Stimulated activated CD8-positive, alpha-beta memory T cell treated with anti-CD3 and anti-CD28 coated beads, Interleukin-7, amount 100 ng/mL, for 1 hour (primary cell): ENCODE measurements at places on chromosomes 4 and X.

GRCh38 chrX:13418126-13419097 lies 98.6 kb upstream of the ATXN3L start:
- no peak for DNase-seq

DNA sequence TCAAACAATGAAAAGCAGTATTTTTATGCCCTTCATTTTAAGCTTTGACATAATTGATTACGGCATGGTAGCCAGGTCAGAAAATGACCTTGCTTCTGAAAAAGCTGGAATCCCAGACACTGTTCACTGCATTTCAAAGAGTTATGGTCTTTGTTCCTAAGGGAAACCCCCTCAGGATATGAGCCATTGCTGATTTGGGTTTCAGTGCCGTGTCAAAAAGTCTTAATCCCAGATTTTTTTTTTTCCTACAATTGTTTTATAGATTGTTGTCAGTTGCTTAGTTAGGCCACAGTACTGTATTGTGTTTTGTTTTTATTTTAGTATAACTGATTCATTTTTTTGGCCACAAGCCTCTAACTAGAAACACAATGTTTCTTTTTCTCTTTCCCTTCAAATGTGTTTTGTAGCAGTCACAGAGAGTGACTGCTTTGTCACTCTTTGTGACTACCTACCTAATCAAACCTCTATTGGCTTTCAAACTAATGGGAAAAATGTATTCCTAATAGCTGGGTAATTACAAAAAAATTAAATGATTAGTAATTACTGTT lies 10.3 kb downstream of the WDR44 start:
- no peak for DNase-seq

- DNase-seq, result no peak
Observed at GRCh38 chr4:70057651-70058050, 7.4 kb downstream of the HTN1 start.

DNA sequence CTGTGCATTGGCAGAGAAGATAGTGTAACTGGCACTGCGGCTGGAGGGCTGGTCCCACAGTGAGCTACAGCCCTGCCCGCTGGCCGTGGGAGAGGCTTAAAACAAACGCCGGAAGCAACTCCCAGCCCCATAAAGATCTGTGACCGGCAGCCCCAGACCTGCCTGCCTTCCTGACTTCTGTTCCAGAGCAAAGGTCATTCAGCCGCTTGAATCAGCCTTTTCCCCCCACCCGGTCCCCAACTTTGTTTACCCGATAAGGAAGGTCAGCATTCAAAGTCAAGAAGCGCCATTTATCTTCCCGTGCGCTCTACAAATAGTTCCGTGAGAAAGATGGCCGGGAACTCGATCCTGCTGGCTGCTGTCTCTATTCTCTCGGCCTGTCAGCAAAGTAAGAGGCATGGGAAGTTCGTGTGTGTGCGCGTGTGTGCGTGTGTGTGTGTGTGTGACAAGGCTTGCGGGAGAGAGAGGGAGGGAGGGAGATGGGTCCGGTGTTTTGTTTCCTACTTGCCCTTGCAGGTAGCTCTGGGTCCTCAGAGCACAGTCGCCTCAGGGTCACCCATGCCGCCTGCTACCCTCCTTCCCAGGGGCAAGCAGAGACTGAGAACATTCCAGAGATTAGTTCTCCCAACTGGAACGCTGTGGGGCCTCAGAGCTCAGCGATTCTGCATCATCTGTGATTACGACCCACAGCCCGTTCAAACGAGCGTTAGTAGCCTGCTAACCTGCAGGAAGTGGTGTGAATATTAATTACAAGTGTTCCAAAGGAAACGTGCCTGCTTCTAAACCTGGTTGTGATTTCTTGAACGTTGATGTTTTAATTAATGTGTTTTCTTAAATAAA lies at the start of gene MGST2:
TSS of gene MGST2 (plus strand) at position 130 of the 840 bp plus-strand sequence. CDS start at position 331, 201 bp downstream.
- DNase-seq, result no peak

GRCh38 chrX:21745756-21746155 lies 12.2 kb downstream of the SMPX start:
- no peak for DNase-seq
